Activated CD4-positive, alpha-beta T cell treated with anti-CD3 and anti-CD28 coated beads for 48 hours (primary cell): ENCODE measurements at places on chromosomes 3 and 15.

DNA sequence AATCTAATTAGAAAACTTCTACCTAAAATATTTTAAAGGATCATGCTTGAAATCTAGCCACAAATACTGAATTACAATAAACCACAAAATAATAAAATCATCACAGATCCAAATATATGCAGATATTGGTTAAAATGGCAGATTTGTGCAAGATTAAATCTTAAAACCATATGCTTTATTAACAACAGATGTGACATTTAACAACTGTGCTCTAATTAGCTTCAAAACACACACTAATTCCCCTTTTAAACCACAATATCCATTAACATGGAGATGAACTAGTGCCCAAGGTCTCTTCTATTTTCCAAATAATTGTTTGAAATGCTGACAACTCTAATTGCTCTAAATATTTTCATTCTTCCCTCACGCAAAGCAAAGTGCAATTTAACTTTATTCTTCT, 1530.3 kb downstream of the SI start:
- no peak for DNase-seq

DNA sequence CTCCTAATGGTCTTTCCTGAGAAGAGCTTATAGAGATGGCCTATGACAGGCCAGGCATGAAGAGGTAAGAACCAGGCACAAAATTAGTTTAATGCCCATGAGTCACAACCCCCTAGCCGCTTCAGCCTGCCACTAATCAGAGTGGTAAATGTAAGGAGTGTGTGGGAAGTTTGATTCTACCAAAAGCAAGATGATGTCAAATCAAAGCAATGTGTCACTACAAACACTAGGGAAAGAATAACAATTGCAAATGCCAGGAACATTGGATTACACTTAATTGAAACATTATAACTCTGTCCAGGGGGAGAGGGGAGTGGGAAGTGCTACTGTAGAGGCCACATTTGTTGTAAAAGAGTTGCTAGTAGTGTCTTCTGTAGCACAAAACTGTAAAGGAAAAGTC, 596.6 kb upstream of the AGTR1 start:
- DNase-seq, result no peak

DNA sequence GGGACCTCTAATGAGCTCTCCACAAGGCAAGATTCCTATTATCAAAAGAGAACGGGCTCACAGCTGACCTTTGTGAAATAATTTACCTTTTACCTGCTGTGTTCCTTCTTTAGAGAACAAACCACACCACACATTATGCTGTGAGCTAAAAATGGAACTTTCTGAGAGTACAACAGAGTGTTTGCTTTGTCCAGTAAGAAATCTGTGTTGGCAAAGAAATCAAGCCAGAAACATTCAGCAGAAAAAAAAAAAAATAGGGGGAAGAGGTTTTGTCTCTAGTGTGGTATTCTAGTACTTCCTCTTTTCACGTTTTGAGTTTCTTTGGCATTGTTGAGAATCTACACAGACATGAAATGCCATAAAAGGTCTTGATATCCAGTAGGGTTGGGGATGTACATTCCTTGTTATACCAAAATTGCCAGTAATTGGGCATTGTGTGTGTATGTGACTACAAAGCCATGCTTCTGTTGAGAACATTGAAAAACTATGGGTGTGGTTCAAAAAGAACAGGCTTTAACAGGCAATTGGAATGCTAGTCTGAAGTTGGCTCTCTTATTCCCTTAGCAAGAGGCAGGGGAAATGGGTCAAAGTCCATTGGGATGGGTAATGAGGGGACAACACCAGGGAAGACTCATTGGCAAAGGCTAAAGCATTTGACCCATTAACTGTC, 273.5 kb downstream of the NEK10 start:
- no peak for DNase-seq

DNA sequence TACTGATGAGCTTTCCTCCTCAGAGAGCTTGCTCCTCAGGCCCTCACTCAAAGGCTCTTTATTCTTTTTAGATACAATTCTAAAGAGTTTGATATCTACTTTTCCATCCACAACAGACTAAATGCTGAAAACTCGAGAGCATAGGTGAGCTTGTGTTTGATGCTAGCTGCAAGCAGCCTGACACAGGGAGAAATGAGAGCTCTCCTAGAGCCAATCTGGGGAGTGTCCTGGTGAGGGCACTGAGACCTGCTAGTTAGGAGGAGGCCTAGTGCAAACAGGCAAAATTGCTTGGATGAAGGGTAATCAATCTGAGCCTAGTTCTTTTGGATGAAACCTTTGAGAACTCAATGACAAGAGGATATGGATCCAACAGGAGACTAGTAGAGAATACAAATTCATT, 300.8 kb downstream of the ZBTB20 start:
- DNase-seq, result no peak

GRCh38 chr3:135426508-135426907, 539.0 kb upstream of the PPP2R3A start:
- no peak for DNase-seq
